ENCODE measurements at places on chromosomes 4 and X.
A peak's percentile ranks its signal among the peaks of the same experiment; 100 is the strongest.

GRCh38 chrX:25869761-25870160, 268.4 kb upstream of the MAGEB18 start:
- DNase-seq: no peak

DNA sequence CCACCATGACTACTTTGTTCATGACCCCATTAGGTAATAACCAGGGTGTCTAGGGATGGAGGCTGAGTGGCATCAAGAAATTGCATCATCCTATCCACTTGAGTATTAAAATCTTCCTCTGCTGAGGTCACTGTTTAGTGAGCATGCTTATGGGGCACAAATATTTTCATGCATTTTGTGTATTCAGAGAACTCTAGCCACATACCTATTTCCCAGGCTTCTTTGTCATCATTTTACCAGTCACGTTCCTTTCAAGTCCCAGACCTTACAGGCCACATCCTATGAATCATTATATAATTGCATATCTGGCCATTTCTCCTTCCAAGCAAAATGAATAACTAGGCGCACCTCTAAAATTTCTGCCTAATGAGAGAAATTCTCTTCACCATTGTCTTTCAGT, 1882.9 kb upstream of the AGA start:
- DNase-seq: no peak

DNA sequence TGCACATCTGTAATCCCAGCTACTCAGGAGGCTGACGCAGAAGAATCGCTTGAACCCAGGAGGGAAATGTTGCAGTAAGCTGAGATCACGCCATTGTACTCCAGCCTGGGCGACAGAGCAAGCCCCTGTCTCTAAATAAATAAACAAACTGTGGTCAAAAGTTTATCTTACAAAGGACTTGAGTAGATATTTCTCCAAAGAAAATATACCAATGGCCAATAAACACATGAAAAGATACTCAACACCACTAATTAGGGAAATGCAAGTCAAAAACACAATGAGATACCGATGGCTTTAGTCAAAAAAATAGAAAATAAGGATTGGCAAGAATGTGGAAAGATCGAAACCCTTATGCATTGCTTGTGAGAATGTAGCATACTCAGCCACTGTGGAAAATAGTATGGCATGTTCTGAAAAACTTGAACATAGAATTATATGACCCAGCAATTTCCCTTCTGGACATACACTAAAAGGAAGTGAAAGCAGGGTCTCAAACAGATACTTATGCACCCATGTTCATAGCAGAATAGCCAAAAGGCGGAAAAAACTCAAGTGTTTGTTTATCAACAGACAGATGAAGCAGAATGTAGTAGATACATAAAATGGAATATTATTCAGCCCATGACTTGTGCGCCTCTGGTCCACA, 2.0 kb upstream of the CFAP97 start:
- DNase-seq: no peak

DNA sequence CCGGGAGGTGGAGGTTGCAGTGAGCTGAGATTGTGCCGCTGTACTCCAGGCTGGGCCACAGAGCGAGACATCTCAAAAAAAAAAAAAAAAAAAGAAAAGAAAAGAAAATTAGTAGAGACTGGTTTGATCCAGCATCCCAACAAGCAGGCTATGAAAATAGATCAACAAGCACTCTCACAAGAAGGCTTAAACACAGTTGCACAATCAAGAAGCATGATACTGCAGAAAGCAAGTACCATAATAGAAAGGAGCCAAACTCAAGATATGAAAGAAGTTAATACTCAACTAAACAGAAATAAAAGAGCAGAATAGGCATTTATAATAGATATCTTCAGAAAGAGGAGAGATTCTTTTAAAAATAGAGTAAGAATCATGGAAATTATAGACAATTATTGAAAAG, 10.6 kb downstream of the TLR6 start:
- DNase-seq: no peak

- DNase-seq: no peak
Measured at GRCh38 chr4:1895971-1896657, 24.9 kb downstream of the NSD2 start.

DNA sequence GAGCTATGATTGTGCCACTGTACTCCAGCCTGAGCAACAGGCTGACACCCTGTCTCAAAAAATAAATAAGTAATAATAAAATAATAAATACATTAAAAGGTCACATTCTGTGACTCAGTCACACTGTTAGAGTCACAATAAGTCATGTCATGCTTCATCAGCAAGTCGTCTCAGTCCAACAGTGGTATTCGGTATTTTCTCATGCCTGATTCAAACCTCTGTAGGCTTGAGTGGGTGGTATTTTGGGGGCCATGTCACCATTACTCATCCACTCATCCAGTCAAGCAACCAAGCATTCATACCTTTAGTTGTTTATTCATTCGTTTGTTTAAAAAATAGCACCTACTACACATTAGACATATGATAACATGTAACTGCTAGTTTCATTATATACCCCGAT, 46.9 kb downstream of the SUPT20HL2 start:
- no peak for DNase-seq

DNA sequence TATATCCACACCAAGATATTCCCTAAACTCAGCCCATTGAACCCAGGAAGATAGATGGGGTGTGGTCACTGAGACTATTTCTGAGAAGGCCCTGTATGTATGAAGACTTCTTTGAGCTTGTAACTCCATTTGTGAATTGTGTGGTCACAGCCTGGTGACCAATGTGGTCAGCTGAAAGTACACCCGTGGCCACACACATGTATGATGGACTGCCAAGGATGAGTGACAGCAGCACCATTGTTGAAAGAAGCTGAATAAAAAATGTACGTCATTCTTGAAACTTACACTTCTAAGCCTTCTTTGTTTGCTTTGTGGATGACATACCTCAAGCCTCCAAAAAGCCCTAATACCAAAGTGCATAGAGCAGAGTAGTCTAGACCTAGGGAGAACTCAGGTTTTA, 581.4 kb downstream of the RAB28 start:
- no peak for DNase-seq

GRCh38 chr4:150828159-150828558, 186.9 kb downstream of the LRBA start:
- DNase-seq: no peak

GRCh38 chr4:3491681-3492405, 28.7 kb downstream of the DOK7 start:
- DNase-seq: peak; percentile 23

DNA sequence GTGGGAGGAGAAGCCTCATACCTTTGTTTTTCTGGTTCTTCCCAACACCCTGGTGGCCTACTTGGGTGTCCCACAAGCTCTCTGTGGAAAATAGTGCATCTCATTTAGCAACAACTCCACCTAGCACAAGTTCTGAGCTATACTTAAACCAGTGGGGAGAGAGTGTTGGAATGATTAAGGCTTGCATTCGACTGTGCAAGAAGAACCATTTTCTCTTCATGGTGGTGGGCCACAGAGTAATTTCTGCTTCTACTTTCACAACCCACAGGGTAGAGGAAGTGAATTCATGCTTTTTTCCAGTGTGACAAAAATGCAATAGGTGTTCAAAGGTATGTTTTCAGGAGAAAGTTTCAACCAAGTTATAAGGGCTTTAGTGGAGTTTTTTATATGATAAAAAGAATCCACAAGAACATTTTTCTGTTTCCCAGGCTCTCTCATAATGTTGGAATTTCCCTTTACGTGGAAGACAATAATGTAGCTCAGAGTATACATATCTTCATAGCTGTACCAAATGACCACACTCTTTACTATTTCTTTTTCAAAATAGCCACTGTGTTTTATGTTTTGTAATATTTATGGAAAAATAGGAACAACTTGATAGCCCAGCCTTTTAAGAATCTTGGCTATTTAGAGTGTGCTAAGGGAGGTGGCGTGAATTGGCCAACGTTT, 80.3 kb upstream of the HHIP start:
- peak; percentile 14 for DNase-seq

DNA sequence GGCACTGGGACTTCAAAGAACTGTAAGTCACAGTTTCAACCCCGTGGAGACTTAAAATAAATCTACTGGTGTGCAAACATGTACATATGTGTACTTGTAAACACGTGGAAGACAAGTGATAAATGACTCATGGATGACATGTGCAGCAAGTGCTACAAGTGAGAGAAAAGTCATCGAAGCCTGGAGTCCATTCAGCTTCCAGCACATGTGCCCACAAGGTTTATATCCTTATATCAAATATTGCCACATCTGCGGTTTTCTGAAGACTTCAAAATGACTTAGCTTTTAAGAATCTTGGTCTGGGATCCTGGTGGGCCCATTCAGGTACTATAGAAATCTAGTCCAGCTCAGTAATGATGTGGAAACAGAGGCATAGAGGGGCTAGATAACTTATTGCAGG, 33.0 kb upstream of the TTC29 start:
- DNase-seq: no peak

- DNase-seq: peak; percentile 50
Measured at GRCh38 chr4:86670756-86671155, 76.6 kb downstream of the PTPN13 start.

GRCh38 chrX:118528071-118528737, 32.6 kb downstream of the DOCK11 start:
- DNase-seq: no peak

DNA sequence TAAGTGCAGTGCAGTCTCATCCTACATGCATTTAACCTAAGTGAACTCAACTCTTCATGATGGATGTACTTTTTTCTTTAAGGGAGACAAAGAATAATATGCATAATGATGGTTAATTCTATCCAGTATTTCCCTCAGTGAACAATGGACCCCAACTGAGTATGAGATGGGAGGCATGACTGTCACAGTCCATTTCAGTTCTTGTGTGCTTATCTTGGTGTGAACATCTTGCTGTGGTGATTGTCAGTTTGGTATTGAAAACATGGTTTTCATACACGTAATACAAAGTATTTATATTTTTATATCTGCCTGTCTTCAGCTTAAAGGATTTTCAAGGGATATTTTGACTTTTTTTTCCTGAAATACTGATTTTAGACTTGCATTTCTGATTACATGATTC, 72.0 kb upstream of the NDUFC1 start:
- no peak for DNase-seq

DNA sequence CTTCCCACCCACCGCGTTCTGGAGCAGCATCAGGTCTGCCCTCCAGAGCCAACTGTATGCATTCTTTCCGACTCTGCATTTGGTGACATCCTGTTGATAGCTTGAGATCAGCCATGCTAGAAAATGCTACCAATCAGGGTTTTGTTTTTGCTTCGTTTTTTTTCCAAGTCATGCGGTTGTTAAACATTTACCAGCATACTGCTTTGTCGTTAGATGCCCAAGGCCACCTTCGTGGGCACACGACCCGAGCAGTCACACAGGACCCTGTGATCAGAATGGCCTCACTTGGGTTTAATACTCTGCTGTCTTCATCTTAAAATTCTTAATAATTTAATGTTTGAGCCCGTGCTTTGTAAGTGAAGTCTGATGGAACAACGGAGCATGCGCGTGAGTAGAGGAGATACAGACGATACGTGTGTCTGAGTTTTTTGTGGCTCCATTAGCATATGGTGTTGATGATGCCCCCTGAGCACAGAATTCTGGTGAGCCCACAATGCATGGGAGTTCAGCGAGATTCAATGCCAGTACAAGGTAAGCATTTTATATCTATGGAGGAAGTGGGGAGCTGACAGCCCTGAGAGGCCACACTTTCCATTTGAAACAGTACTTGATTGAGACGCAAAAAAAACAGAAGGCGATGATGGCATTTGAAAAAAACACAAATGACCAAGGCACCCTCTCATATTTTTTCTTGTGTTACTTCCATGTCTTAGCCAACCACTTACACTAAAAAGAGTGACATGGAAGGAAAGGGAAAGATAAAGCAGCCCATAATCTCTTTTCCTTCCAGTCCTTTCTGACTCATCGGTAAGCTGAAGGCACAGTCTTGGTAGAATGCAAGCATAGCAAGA, 323.6 kb downstream of the BCOR start:
- no peak for DNase-seq

DNA sequence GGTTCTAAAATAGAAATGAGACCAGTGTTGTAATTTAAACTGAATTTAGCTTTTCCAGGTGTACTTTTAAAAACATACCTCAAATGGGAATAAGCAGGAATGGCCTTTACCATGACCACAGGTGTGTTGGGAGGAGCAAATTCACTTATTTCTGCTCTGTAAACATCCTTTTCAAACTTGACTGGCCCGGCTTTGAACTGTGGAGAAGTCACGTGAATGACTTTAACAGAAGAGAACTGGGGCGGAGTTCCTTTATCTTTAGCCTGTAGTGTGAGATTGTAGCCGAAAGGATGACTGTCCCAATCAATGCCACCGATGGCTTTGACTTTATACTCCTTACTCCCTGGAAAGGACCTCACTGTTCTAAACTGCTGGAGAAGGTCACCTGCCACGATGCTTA, 15.1 kb downstream of the FAT1 start:
- DNase-seq: no peak

- no peak for DNase-seq
Measured at GRCh38 chr4:82839624-82840023, 41.0 kb upstream of the SCD5 start.

- no peak for DNase-seq
Measured at GRCh38 chr4:165191814-165192499, 15.4 kb upstream of the KLHL2 start.

DNA sequence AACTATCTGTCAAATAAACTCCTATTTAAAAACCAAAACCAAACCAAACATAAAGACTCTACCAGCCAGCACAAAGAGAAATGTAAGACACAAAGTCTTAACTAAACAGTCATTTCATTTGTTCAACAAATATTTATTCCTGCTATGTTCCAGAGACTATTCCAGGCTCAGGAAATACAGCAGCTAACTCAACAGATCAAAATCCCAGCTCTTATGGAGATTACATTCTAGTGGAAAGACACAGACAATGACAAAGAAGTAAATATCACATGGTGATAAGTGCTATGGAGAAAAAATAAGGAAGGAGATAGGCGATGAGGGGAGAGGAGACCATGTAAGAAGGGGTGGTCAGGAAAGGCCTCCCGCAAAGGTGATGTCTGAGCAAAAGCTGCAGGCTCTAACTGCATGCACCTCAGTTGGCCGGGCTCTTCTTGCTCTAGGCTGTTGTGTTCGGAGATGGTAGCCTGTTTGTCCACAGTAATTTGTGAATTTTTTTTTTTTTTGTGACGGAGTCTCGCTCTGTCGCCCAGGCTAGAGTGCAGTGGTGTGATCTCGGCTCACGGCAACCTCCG, 15.1 kb downstream of the PPEF1 start:
- DNase-seq: no peak

DNA sequence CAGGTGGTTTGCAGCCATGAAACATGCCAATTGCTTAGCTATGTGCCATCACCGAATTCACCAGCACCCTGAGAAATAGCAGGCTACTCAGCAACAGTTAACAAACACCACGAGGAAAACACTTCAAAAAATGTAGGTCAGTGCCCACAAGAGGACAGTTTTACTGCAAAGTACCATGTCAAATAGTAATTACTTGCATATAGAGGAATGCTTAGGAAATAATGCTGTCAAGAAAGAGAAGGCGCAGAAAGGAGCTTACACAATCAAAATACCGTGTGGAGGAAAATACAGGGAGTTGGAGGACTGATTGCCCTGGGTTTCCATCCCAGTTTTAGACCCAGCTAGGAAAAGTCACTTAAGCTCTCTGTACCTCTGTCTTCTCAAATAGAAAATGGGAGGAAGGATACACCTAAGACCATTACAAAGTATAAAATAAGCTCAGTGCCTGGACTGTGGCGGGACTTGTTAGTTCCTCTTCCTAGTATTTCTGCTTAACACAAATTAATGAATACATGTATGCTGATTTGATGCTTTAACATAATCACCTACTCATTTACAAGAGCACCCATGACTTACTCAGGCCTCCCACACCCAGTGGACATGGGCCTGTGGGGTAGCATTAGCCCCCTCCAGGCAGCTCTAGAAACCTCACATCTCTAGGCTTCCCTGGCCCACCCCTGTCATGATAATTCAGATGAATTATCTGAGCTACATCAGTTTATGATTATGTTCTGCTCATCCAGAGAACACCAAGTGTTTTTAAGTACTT, 44.5 kb upstream of the IL21 start:
- DNase-seq: peak; percentile 69

GRCh38 chrX:38060331-38060878, 54.1 kb downstream of the SYTL5 start:
- DNase-seq: no peak
